ENCODE measurements at places on chromosomes 6 and 20.

DNA sequence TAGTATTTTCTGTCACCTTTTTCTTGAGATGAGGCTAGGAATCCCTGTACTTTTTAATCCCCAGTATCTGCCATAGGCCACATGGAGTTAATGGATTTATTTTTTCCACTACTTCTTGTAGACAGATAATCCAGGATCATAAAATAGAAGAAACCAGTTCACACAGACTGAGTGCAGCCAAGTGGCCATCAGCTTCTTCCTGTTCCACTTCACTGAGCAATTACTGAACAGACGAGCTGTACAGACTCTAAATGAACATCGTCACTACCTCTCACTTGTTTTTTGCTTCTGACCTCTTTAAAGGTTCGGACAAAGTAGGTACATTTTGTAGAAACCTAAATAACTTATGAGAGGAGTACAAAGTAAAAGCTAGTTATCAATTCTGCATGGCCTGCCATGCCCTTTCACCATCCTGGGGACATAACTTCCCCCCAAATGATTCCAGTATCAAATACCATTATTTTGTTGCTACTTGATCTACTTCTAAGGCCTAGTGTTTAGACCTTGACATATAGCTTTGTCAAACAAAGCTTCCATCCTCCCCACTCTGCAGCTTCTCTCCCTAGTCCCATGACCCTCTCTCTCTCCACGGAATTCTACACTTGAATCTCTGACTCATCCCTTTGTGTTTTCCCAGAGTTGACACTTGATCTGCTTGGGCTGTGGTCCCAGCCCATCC, 34.4 kb upstream of the ARHGAP18 start:
- DNase-seq, result peak; percentile 72

DNA sequence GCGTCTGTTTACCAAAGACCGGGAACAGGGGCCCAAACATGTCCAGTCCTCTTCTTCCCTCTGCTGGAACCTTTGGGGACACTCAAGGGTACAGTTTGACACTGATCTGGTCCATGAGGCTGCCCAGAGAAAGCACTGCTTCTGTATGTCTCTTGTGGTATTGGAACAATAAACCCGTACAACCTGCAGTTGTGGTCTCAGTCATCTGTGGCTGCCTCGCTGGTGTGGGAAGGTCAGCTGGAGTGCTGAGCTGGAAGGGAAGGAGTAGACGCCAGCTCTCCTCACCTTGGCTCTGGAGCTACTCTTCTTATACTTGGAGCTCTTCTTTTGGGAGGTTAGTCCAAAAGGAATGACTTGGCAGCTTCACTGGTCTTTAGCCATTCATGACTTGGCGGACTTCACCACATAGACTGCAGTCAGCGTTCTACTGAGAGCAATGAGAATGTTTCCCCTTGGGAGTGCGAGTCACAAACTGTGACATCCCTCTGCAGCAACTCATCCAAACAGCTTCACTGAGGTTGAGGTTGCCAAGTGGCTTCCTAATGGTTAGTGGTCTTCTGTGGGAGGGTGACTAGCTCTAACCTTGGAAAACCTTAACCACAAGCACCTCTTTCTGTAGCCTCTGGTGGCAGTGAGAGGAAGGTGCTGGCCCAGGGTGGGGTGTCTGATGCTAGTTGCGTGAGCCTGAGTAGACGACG, 81.2 kb downstream of the ASXL1 start:
- peak; percentile 96 for DNase-seq

DNA sequence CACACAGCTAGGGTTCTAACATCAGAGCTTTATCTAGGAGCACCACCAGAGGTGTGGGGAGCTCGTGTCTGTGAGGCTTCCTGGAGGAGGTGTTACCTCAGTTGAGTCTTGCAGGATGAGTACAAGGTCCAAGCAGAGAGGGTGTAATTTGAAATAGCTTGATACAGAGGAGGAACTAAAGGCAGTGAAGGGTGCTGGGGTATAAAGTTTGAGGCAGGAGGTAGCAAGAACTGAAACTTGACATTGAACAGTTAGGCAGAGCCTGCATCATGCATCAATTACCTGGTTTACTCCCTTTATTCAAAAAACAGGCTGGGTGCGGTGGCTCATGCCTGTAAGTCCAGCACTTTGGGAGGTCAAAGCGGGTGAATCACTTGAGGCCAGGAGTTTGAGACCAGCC, 241.2 kb downstream of the UST start:
- no peak for DNase-seq

DNA sequence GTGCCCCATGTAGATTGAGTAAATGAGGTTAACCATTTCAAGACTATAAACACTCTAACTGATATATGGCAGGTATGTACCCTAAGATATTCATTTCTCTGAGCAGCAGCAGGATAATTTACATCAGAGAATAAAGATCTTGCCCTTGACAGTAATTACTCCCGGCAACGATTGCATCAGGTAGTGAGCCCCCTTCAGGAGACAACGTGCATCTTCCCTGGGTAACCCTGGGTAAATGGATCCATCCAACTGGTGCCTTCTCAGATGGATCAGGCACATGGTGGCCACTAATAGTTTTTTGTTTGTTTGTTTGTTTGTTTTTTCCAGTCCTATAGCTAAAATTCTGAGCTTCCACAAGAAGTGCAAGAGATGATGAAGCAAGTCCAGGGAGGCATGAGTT, 469.4 kb upstream of the SLC35B3 start:
- DNase-seq, result no peak

GRCh38 chr20:18904624-18905023, 91.0 kb downstream of the SCP2D1 start:
- peak; percentile 10 for DNase-seq

- DNase-seq, result no peak
Observed at GRCh38 chr20:25408890-25409289, 1.4 kb downstream of the GINS1 start.

DNA sequence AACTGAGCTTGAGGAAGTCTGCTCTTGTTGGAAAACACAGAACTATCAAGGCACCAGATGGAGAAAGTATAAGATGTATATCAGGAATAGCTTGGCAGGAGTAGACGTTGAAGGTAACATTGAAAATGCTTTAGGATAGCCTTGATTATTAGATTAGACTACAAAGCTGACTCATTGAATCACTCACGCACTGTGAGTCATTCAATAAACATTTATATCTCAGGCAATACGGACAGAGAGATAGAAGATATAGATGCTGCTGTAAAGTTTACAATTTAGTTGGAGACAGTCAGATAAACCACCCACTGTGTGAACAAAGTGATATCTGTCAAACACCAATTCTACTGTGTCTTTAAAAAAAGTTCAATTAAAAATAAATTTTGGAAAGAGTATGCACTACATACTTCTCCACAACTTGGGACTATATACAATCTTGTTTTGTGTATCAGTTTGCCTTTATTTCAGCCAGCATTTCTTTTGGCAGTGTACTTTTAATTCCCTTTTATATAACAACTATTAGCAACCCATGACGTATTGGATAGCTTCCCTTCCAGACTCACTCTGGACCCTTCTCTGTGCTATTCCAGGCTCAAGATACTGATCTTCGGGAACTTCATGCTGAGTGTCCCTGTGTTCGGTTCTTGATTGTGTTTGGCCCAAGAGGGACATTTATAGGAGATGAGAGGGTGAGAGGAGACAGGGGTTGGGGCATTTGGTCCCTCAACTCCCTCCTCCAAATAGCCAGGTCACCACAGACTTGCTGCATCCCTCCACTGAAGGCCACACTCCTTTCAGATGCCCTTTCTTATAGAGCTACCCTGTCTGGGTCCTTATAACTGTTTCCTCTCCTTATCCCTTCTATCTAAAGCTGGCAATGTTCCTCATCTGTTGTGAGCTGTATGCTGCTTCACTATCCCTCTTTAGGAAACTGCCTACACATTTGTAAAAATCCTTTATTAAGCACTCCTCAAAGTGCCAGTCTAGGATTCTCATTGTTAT, 176.6 kb upstream of the PTPRK start:
- peak; percentile 79 for DNase-seq

DNA sequence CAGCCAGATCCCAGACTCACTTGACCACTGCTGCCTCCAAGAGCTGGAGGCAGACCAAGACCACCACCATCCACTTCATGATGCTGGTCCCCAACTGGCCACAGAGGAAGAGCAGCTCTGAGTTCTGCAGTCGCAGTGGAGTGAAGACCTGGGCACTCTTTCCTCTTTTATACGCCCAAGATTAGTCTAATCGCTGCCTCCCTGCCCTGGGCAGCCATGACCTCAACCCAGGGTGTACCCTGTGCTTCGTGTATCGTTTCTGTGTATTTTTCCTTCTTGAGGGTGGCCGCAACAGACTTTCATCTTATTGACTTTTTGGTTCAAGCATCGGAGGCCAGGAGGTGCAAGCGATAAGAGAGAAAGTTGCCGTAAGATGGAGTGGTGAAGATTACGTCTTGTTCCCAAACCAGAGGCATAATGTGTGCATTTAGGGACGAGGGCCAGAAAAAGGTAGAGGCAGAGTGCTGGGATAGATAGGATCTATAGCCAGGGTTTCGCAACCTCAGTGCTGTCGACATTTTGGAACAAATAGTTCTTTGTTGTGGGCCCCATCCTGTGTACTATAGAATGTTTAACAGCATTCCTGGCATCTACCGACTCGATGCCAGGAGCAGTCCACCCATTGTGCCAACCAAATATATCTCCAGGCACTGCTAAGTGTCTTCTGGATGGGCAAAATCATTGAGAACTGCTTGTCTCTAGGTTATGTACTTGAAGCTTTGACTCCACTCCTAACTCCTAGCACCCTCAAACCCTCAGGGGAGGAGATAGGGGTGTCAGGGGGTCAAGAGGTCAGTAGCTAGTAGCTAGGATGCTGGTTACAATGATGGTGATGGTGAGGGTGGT, at the start of gene PGC:
Gene PGC, minus strand, starts transcription at position 142 of the 846 bp plus-strand sequence. Its CDS starts 63 bp downstream, at position 79.
- DNase-seq, result no peak

DNA sequence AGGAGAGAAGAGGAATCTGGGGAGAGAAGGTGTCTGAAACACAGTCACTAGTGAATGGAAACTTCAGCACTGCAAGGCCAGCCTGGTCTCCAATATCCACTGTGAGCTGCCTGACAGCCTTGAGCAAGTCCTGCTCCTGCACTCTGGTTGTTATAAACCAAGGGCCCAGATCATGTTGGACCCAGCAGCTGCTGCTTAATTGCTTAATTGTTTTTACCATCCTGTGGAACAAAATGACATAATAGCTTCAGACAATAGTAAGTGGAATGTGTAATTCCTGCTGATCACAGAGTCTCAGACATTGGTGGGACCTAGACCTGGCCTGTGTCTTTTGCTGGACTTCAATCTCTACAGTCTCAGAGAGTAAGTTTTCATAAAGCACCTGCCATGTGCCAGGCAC, 833.7 kb downstream of the TFAP2A start:
- no peak for DNase-seq

- no peak for DNase-seq
Observed at GRCh38 chr6:51820555-51820954, 266.9 kb downstream of the PKHD1 start.

GRCh38 chr20:43571310-43571709, 12.5 kb downstream of the SGK2 start:
- DNase-seq, result no peak

GRCh38 chr20:956330-956951, 40.3 kb upstream of the ANGPT4 start:
- peak; percentile 57 for DNase-seq

DNA sequence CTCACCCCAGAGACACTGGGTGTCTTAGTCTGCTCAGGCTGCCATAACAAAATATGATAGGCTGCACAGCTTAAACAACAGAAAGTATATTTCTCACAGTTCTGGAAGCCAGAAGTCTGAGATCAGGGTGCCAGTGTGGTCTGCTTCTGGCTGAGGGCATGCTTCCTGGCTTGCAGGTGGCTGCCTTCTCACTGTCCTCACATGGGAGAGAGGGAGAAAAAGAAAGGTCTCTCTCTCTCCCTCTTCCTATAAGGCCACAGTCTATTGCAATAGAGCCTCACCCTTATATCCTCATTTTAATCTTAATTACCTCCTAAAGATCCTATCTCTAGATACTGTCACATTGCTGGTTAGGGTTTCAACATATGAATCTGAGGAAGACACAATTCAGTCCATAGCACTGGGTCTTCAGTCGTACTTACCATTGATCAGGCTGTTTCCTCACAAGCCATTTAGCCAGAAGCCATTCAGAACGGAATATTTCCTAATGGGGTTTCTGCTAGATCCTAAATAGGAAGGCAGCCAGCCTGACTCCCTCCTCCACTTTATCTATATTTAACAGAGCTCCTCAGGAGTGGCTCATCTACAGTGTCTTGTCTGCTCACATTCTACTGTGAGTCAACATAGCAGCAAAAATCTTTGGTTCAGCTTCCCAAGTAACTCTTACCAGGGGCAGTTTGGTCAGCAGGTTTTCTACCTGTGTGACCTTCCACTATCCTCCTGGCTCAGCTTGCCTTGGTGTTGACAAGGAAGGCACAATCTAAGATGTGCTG, 42.2 kb downstream of the CD164 start:
- DNase-seq, result peak; percentile 52

GRCh38 chr20:52160621-52161204, 30.9 kb downstream of the ZFP64 start:
- DNase-seq, result no peak

GRCh38 chr20:32063695-32064094, 11.7 kb downstream of the HCK start:
- DNase-seq, result no peak

DNA sequence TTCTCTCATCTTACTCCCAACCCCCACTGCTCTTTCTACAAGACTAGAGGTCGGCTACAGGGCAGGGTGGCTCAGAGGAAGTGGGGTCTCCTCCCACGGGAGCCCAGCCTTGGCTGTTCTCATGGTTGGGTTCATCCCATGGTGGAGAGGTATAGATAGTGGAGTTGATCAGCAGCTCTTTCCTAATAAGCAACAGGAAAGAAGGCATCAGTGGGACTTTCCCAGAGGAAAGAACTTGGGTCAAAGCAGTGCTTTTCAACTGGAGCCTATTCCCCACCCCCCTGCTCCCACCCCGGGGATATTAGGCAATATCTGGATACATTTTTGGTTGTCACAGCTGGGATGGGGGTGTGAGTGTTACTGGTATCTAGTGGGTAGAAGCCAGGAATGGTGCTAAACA, 200.9 kb downstream of the NFATC2 start:
- DNase-seq, result no peak

DNA sequence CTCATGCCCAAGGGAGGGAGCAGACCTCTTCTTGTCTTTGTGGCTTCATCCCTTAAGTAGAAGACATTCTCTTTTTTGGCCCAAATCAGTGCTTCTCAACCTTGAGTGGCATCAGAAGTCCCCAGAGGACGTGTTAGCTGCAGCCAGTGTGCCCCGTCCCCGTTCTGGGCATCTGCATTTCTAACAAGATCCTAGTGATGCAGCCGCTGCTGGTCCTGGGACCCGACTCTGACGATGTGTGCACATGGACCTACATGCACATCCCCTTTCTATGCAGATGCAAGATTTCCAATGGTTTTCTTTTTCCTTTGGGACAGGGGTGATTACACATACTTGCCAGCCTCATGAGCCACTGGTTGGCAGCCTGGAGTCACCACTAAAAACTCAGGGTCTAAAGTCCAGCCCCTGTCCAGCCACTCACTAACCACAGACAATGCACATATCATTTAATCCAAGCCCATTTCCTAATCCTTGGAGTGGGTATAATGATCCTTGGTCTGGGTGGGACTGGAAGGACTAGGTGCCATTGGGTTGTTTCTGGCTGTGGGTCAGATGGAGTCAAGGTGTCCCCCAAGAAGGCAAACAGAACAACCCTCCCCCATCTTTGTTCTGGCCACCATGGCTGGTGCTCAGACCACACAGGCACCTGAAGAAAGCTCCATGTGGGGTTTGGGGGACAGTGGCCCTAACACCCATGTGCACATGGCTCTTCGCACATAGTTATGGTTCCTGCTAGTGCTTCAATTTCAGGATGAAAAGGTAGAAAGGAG, 6.4 kb downstream of the ACSS1 start:
- DNase-seq, result no peak

- no peak for DNase-seq
Observed at GRCh38 chr6:28264834-28265401, 2.0 kb upstream of the ZSCAN26 start.
